ENCODE measurements at places on chromosomes 2 and 18.

DNA sequence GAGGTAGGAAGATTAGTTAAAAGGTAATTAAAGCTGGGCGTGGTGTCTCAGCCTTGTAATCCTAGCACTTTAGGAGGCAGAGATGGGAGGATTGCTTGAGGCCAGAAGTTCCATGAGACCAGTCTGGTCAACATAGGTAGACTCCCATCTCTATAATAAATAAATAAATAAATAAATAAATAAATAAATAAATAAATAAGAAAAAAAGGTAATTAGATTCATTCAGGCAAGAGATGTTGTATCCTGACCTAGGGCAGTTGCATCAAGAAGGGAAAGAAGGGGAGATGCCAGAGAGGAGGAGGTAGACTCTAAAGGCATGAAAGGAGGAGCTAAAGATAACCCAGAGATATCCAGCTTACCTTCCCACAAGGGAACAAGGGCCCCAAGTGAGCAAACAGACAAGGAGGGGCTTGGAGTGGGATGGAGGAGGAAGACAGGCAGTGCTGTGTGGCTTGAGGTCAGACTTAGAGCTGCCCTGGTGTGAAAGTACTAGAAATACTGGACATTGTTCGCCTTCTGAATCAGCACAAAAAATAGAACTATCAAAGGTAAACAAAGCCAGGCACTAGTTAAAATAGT is 7.4 kb upstream of the RAB1A start:
- no peak for DNase-seq

DNA sequence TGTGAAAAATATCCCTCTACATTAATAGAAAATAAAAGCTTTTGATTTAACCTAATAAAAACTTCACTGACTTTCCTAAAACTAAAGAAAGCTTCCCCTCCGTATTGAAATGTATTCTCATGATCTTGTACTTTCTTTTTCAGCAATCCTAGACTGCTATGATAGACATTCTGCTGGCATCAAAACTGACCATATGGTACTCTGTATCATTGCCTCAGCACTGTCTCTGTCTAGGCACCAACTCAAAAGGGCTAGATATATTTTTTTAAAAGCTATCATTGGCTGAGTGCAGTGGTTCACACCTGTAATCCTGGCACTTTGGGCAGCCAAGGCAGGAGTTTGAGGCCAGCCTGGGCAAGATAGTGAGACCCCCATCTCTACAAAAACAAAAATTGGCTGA is 32.9 kb downstream of the CDKL4 start:
- DNase-seq = no peak

GRCh38 chr2:29898999-29899398 is 22.4 kb downstream of the ALK start:
- no peak for DNase-seq

DNA sequence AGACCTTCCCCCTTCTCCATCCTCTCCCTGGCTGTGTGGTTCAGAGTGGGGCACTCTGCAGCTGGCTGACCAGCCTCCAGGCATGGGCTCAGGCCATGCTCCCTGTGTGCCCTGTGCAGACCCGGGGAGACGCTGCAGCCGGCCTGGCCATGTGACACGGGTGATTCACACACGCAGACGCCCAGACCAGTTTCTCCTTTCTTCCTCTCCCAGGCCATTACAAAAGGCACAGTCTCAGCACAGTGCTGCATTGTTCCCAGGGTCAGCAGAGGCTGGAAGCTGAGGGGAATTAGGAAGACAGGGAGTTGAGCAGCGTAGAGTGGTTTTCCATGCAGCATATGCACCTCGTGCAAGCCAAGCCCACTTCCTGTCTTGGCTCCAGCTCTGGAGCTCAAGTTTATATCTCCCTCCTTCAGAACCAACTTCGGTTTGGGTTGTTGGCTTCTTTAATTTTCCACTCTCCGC is 288.5 kb downstream of the TNS1 start:
- DNase-seq = peak; percentile 79

- no peak for DNase-seq
Observed at GRCh38 chr2:9907402-9907801, 44.1 kb upstream of the GRHL1 start.

DNA sequence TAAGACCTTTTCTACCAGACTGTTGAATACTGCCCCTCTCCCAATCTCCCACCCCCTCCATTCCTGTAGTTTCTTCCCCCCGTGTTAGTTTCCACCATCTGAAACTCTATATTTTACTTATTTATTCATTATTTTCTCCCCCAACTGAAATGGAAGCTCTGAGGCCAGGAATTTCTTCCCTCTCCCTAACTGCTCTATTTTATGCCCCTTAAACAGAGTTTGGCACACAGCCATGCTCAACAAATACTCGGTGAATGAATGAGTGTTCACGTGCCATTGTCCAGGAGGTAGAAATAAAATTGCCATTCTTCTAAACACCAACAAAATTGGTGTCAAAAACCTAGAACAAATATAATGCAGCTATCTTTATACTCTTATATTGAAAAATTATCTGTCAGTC is 5.6 kb downstream of the ITGB1BP1 start:
- DNase-seq = no peak

DNA sequence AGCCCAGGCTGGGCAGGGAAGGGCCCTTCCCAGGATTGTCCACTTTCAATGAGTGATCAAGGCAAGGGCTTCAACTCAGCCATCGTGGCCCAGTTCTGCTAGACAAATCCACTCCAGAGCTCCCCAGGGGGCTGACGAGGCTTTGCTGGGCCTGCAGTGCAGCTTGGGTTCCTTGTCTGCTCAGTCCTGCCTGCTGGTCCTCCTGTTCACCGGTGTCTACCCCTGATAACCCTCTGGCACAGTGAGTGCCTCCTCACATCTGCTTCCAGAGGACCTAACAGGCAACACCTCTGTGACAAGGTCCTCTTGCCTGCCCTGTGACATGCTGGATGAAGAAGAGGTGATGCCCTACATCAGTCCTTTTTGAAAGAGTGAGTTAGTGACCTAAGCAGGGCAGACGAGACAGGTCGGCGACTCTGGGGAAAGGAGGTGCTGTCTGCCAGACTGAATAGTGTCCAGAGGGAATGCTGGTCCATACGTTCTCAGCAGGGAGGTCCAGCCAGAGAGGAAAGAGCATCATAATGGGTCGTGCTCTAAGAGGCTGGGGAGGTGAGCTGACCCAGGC is 20.9 kb upstream of the KCNF1 start:
- no peak for DNase-seq

GRCh38 chr2:158766524-158766923 is 28.6 kb upstream of the DAPL1 start:
- no peak for DNase-seq

DNA sequence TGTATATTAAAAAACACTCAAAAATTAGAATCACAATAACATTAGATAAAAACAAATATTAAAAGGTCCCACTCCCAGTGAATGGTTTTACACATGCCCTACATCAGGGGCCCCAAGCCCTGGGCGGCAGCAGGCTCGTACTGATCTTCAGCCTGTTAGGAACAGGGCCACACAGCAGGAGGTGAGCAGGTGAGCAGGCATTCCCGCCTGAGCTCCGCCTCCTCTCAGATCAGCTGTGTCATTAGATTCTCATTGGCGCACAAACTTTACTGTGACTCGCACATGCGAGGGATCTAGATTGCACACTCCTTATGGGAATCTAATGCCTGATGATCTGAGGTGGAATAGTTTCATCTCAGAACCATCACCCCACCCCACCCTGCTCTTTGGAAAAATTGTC is 74.2 kb downstream of the MBD2 start:
- DNase-seq = no peak

DNA sequence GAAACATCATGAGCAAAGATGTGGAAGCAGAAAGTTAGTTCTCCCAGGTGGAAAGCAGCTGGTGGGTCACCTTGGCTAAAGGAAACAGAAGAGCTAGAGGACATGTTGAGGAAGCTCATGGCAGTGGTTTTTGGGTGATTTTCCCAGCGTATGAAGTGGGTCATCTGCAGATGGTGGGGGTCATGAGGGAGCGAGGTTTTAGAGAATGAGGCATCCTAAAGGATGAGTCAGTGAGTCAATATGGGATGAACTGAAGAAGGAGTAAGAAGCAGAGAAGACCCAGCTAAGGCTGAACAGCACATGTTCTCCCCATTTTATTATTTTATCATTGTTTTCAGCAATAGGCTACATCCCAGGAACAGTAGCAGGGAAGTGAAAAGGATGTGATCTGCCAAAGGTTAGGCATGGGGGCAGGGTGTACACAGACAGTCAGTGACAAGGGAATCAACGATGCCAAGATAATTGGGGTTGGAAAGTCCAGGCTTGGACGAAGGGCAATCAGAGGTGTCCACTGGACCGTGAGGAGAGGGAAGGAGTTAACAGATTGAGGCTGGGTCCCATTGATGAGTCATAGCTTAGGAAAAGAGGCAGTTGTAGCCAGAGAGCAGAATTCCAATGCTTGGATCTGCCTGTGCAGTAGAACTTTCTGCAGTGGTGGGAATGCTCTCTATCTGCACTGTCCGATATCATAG is 289.3 kb upstream of the RAB12 start:
- no peak for DNase-seq

DNA sequence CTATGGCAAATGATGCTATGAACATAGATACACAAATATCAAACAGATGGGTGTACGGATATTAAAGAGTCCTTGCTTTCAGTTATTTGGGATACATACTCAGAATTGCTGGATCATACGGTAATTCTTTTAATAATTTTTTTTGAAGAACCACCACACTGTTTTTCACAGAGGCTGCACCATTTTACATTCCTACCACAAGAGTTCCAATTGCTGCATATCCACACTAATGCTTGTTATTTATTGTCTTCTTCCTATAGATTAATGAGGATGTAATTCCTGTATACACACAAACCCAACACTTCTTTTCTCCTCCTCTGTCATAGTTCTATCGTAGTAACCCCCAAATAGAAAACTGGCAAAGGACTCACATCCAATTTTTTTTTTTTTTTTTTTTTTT is 21.7 kb downstream of the CD302 start:
- no peak for DNase-seq

DNA sequence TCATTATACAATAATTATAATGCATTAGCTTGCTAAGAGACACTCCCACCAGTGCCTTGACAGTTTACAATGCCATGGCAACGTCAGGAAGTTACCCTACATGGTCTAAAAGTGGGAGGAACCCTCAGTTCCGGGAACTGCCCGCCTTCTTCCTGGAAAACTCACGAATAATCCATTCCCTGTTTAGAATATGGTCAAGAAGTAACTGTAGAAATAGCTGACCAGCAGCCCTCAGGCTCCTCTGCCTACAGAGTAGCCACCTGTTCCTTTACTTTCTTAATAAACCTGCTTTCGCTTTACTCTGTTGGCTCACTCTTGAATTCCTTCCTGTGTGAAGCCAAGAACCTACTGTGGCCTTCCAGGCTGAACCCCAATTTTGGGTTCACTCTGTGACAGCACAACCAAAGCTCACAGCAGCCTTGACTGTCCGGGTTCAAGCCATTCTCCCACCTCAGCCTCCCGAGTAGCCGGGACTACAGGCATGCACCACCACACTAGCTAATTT is 20.0 kb upstream of the PTPN2 start:
- DNase-seq = peak; percentile 23

DNA sequence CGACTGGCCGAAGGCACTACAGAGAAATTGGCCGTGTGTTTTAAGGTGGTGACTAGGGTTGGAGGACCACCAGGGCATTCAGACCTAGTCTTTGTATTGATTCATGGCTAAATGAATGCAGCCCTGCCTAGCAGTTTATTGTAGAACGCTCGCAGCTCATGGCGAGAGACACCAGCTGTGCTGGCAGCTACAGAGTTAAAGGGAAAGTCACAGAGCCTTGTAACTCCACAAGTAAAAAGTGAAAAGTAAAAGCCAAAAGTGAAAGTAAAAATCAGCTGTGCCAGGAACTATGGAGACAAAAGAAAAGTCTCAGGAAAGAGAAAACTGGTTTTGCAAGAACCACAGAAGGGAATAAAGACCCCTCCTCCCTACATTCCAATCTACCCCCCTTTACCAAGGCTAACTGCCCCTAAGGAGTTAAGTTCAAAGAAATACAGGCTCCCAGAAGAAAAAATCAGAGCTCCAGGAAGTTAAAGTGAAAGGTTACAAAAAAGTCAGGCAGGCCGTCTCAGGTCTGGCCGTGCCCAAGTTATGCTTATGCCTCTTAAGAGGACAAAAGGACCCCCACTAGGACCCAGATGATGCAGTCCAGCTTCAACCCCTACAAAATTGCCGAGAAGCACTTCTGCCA is 46.4 kb upstream of the SELENOI start:
- peak; percentile 79 for DNase-seq

DNA sequence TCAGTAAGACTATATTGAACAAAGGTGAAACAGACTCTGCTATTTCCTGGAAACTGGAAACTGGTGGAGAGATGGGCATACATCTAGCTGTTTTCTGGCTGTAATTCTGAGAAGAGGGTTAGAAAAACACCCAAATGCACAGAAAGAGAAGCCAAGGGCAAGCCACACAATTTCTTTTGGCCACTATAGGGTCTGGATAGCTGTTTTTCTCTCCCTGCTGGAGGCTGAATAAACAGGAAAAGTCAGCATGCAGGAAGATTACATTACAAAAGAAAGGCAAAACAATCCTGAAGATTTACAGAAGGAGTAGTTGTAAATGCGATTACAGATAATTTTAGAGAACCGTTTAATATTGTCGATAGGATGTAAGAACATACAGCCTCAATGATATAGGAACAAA is 186.2 kb upstream of the REG3G start:
- DNase-seq = no peak

- no peak for DNase-seq
Observed at GRCh38 chr2:217727801-217728200, 275.0 kb downstream of the TNS1 start.

- no peak for DNase-seq
Observed at GRCh38 chr2:15726321-15727057, 134.8 kb downstream of the DDX1 start.

DNA sequence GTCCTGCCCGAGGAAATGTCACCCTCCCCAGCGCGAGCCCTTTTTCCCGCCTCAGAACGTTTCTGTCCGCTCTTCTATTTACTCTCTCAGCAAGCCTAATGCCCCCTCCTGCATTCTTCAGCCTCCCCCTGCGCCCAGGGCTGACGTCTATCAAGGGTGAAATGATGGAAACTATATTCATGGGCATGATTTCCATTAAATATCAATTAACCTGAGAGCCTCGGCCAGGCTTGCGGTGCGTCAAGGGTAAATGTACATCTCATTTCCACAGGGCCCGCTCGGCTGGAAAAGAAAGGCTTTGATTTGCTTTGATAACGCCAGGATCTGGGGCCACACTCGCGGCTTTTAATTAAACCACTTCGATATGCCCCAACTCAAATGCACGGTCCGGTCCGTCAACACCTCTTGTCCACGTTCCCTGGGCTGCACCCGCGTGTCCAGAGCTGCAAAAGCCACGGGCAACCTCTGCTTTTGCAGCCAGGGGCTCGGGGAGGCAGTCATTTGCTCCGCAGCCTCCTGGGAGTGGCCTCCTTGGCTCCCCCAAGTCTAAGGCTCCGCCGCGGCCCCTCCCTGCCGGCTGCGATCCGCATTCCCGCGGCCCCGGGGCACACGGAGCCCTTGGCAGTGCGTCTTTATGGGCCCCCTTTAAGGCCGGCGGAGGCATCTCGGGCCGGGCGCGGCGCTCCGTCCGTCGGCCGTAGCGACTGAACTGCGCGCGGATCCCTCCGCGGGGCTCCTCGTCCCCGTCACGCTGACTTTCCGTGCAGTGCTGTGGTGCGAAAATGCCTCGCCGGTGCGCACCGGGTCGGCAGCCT is at the start of gene HOXD8:
HOXD8 (plus strand) TSS at position 724 of the 815 bp plus-strand sequence. CDS start 662 bp downstream, outside the sequence.
- peak; percentile 25 for DNase-seq

Data from suppressor macrophage treated with lipopolysaccharide for 4 hours (primary cell).